Stimulated activated CD4-positive, alpha-beta T cell treated with anti-CD3 and anti-CD28 coated beads, Interleukin-2, amount 100 ng/mL, for 24 hours (primary cell): ENCODE measurements at places on chromosomes 11 and 22.

GRCh38 chr11:278001-278951, at the start of gene NLRP6:
Gene NLRP6, plus strand, starts transcription at chr11:278407. Its CDS starts 163 bp downstream, at chr11:278570.
- no peak for DNase-seq

DNA sequence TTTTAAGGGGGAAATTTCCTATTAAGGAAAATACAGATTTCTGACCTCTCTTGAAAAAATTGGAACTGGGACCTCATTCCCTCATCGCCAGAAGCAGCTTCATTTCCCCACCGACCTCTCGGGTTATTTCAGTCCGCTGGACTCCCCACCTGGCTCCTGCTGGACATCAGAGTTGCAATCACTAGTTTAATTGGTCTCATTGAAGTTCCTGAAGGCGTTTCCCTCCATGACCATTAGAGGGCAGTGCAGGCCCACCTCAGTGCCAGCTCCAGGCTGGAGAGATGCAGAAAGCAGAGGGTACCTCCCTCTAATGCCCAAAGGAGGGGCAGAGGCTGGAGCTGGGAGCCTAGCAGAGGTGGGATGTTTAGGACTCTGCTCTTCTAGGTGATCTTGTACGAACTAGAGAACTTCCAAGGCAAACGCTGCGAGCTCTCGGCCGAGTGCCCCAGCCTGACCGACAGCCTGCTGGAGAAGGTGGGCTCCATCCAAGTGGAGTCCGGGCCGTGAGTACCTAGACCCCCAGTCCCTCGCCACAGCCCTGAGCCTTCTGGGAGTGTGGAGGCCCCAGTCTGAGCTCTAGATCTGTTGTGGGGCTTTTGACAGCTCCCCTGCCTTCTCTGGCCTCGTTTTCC, 2.7 kb downstream of the CRYBB3 start:
- peak; percentile 67 for DNase-seq

GRCh38 chr22:20205964-20206708, 55.3 kb upstream of the CCDC188 start:
- DNase-seq, result peak; percentile 76

DNA sequence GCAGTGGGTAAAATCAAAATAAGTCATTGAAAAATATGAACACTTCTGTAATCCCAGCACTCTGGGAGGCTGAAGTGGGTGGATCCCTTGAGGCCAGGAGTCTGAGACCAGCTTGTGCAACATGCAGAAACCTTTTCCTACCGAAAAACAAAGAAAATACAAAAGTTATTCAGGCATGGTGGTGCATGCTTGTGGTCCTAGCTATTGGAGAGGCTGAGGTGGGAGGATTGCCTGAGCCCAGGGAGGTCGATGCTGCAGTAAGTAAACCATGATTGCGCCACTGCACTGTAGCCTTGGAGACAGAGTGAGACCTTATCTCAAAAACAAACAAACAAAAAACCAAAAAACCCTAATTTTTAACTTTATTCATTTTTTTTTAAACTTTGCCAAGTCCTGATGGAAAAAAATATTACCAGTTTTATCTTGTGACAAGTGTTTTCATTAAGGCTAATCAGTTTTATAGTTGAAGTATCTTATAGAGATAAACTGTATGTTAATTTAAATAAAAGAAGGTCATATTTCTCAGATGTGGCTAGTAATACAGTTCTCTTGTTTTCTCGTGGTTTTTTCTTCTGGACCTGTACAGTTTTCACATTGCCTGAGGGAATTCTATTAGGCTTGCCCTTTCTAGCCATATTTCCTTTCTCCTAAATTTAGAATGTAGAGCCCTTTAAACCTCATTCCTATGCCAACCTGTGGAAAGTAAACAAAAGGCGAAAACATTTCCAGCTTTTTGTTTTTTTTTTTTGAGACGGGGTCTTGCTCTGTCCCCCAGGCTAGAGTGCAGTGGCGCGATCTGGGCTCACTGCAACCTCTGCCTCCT, 9.4 kb downstream of the HIPK3 start:
- no peak for DNase-seq

DNA sequence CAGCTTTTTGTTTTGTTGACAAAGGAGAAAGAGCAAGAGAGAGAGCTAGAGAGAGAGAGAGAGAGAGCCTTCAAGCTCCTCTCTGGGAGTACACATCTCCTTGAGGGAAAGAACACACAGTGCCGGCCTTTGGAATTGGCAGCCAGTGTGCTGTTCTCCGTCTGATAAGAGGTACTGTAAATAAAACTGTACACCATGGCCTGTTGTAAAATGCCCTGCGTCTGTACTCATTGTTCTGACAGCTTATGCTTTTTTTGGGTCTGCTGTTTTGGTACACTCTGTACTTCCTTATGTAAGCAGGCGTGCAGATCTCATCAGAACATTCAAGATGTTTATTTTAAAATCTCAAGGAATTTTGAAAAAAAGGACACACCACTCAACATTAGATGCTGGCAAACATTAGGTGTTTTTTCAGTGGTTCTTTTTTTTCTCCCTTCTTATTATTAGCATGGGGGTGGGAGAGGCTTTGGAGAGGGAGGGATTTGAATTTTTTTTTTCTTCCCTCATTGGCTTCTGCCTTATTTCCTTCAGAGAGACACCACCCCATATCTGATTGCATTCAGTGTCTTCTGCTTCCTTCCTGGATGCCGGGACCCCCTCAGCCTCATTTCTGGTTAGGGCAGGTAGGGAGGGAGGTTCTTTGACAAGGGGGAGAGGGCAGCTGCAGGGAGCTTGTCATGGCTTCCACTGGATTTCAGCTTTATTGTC, 116.8 kb upstream of the NNMT start:
- no peak for DNase-seq

GRCh38 chr22:43990044-43990443, 34.1 kb upstream of the PARVB start:
- no peak for DNase-seq

- no peak for DNase-seq
Measured at GRCh38 chr11:57764566-57764965, 3.0 kb downstream of the CTNND1 start.

GRCh38 chr11:106463154-106463553, 385.7 kb downstream of the AASDHPPT start:
- DNase-seq, result no peak

DNA sequence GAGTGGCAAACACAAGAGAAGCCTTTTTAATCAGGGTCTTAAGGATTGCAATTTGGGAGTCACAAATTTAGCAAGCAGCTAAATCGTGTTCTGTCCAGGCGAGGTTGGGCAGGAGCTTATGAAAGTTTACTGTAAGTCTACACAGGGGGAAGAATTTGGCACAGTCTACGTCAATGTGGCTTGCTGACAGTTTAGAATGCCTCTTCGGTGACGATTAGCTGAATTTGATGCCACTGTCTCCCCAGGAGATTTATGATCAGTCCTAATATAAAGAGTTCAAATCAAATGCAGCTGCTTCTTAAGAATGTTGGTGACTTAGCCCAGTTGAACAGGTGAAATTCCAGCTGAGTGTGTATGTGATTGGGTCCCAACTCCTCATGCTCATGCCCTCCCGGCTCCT, 114.1 kb upstream of the CLPB start:
- DNase-seq, result no peak

GRCh38 chr11:42957831-42958230, 354.0 kb upstream of the API5 start:
- DNase-seq, result no peak

DNA sequence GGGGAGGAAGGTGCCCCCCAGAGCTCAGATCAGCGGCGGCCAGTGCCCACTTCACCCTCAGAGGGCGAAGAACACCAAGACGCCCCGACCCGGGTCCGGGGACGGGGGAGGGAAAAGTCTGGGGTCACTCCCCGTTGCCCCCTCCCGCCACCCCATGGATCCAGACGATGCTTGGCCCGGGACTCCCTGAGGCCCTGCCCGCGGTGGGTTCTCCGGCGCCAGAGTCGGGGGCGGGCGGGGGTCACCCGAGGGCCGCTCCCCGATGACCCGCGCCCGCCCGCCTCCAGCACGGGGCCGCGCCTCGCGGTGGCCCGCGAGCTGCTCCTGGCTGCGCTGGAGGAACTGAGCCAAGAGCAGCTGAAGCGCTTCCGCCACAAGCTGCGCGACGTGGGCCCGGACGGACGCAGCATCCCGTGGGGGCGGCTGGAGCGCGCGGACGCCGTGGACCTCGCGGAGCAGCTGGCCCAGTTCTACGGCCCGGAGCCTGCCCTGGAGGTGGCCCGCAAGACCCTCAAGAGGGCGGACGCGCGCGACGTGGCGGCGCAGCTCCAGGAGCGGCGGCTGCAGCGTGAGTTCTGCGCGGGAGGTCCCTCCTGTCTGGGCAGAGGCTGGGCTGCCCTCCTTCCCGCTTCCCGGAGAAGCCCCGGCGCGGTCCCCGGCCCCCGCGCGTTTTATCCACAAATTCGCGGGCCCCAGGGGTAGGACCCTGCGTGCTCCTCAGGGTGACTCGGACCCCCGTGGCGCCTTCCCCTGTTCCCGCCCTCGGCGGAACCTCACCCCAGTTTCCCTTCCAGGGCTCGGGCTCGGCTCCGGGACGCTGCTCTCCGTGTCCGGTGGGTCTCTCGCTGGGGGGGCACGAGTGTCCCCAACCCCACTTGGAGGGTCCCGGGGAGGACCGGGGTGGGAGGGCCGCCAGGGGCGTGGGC, 1.1 kb downstream of the NLRP6 start:
- no peak for DNase-seq

- no peak for DNase-seq
Measured at GRCh38 chr11:16912692-16913111, 101.5 kb downstream of the PLEKHA7 start.

- peak; percentile 13 for DNase-seq
Measured at GRCh38 chr11:75773595-75774353, 5.2 kb downstream of the DGAT2 start.

DNA sequence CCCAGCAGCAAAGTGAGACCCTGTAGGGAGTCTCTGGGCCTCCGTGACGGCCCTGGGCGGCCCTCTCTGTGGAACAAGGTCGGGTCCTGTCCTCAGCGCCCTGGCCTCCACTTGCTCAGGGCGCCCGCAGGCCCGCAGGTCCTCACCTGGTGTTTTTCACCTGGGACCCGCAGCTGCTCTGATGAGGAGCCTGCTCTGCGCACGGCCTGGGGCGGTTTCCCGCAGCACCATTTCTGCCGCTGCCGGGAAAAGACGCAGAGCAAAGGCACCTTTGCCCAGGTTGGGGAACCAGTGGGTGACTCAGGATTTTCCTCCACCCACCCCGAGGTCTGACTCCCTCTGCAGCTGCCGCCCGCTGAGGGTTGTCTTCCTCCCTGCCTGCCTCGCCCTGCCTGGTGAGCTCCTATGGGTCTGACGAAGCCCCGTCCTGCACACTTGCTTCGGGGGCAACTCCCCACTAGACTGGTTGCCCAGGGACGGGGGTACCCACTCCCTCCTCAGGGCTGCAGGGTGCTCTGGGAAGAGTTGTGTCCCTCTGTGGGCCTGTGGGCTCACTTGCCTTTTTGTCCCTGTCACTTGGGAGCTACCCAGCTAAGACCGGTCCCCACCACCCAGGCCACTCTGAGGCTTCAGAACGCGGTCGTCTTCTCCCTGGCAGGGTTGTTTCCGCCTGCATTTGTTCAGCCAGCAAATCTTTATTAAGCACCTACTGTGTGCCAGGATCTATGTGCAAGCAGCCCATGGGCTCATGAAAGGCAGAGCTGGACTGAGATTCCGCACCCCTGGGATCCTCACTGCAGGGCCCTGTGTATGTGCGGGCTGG, 89.5 kb downstream of the KCNQ1 start:
- no peak for DNase-seq

GRCh38 chr11:107741044-107741823, 29.4 kb upstream of the SLN start:
- no peak for DNase-seq

DNA sequence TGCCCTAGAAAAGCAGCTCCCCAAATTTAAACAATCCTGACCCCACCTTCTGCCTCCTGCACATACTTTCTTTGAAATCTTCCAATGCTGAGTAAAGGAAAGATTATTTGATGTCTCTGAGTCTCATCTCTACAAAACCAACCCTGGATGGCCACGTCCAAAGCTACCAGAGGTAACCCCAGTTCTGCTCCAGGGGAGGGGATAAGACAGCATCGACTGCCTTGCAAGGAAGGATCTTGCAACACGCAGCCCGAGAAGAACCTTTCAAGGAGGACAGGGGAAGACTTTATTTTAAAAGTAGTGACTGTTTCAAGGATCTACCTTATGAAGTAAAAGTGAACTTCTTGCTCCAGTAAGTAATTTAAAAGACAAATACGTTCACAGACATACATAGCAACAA, 66.5 kb upstream of the TMEM45B start:
- DNase-seq, result no peak

GRCh38 chr11:3865388-3866193, 10.1 kb downstream of the STIM1 start:
- no peak for DNase-seq

DNA sequence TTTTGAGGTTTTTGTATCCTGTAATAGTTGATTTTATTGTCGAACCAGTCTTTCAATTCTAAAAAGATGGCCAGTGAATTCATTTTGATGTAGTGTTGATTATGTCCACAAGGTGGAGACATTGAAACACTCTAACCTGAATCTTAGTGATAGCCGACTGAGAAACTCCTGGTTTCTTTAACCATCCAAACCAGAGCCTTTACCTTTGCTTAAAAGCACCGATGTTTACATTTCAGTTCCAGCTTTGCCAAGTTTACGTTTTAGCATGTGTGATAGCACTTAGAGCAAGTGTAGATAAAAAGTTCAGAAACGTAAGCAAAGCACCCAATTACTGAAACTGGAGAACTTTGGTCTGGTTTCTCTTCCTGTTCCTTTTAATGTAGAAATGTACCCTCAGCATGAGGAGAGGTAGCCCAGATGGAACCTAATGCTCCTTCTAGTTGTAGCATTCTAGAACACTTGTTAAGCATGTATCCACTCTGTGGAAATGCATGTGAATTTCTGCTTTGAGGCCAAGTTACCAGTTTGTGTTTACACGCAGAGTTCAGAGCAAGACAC, 208.6 kb downstream of the DBX1 start:
- DNase-seq, result no peak

DNA sequence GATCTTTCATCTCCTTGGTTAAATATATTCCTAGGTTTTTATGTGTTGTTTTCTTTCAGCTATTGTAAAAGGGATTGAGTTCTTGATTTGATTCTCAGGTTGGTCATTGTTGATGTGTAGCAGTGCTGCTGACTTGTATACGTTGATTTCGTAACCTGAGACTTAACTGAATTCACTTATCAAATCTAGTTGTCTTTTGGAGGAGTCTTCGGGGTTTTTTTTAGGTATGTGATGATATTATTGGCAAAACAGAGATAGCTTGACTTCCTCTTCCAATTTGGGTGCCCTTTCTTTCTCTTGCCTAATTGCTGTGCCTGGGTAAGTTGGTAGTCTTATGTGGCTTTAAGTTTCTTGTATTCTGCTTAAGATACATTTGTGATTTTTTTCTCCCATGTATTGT, 52.8 kb downstream of the CBL start:
- DNase-seq, result no peak

DNA sequence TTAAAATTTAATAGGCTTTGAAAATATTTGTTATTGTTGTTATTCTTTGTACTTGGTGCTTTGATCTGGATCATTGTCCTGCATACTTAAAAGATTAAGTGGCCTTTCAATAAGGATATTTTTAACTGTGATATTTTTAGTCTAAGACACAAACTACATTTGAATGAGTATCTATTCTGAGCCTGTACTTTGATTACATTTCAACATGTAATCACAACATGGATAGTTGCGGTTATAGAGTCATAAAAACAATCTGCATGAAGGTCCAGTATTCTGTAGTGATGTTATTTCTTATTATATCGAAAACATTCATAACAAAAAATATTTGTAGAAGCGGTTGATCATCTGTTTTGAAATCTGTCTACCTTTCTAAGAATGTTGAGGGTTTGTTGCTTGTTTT, 58.6 kb downstream of the HIPK3 start:
- DNase-seq, result no peak

GRCh38 chr11:9017773-9018172, 14.0 kb upstream of the NRIP3 start:
- no peak for DNase-seq

GRCh38 chr22:31881200-31881599, 63.1 kb upstream of the YWHAH start:
- no peak for DNase-seq
